M059J (cell line): ENCODE measurements at places on chromosomes 2 and 18.

DNA sequence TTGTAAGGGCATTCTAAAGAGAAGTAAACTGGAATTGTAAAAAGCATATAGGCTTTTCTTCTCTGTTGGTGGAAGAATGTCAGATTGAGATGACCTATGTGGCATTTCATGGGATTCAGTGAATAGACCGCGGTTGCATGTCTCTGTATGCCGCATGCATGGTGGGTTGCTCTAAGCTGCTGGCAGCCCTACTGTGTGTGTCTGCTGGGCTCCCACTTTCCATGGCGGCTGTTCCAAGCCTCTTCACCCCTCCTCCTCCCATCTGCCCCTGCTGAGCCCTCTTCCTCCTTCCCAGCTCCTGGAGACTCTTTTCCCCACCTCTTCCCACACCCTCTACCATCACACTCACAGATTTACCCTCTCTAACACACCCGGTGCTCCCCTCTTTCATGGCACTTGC lies 12.6 kb downstream of the ATP6V1C2 start:
- DNase-seq = no peak

GRCh38 chr2:24657818-24658217 lies 135.4 kb downstream of the PTRHD1 start:
- no peak for DNase-seq

DNA sequence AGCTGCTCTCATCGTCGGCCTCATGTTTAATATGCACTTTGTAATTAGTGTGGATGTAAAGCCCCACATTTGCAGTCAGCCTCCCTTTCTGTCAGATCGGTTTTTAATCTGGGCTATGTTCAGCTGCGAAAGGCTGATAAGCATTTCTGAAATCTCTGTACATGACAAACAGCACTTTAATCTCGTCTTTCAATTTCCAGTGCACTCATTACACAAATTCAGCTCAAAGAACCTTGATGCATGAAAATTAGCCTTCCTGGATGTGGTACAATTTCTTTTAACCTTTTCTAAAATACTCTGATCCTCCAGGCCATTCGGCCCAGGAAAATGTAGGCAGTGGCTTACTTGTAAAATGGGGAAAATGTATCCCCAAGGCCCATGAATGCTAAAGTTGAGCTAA lies 265.1 kb downstream of the RND3 start:
- no peak for DNase-seq

DNA sequence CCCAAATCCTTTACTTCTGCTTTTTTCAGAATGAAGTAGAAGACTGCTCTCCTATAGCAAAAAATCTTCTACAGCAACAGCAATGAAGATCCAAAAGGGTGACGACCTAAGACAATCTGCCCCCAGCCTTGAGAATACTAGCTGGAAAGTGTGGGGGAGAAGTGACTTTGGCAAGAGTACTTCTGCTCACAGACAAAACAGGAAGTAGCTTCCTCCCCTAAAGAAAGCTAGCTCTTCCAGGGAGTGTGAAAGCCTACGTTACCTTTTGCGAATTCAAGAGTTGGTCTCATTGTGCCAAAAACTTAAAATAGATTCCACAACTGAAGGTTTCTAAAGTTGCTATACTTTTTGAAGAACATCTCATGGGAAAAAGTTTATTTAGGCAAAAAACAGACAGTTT lies 1069.2 kb upstream of the CHAC2 start:
- no peak for DNase-seq

DNA sequence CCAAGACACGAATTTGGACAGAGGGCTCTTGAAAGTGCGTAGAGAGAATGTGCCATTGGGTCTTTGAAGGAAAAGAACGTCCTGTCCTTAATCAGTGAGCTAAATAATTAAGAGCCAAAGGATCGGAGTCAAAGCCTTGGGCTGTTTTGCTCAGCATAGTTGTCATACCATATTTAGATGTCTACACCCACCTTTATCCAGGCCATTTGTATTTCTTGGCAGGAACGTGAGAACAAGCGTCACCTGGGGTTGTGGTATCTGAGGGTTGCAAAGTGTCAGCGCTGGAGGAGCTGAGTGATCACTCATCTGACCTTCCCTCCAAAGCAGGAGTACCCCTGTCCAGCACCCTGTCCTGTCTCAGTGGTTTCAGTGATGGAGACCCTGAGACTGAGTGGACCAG lies 4.5 kb downstream of the LPIN1 start:
- DNase-seq = peak; percentile 57

DNA sequence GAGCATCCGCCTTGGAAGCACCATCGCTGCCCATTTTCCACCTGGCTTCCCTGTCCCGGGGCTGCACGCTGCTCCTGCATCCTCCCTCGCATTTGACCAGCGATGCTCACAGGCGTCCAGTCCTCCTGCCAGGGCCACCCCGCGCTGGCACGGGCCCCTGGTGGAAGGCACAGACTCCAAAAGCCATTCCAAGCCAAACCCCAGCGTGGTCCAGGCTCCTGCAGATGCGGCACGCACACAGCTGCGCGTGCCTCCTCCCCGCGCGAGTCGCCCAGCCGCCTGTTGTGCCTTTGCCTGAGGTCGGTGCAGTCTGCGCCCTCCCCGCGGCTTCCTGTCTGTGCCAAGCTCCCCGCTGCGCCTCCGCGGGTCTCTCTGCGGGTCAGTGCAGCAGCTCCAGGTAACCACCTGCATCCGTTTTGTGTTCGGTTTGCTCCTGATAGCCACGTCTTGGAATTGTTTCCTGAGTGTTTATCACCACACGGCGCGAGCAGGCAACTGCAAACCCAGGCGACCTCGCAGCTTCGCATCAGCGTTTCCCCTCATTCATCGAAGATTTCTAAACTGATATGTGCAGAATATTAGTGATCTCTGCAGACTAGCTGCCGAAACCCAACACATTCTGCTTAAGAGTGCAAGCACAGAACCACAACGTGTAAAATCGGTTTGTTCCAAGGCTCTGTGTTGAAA lies 65.2 kb upstream of the SALL3 start:
- DNase-seq = no peak

- no peak for DNase-seq
Observed at GRCh38 chr18:49795612-49796552, 17.5 kb downstream of the ACAA2 start.

GRCh38 chr2:128198656-128199055 lies 107.7 kb downstream of the UGGT1 start:
- DNase-seq = no peak

DNA sequence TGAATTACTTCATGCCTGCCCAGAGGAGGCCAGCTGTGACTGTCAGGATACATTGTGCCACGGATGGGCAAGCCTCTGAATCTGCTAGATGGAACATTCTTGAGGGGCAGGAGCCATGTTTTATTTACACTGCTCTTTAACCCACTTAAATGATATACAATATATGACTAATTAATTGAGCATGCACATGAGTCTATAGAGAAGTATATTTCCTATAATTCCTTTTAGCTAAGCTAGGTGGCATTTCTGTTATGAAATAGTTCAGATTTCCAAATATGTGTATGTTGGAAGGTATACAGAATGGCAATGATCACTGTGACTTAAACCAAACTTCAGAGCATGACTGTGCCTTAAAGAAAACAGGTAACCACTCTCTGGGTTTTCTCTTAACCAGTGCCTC lies 131.7 kb downstream of the RAB3GAP1 start:
- DNase-seq = no peak

DNA sequence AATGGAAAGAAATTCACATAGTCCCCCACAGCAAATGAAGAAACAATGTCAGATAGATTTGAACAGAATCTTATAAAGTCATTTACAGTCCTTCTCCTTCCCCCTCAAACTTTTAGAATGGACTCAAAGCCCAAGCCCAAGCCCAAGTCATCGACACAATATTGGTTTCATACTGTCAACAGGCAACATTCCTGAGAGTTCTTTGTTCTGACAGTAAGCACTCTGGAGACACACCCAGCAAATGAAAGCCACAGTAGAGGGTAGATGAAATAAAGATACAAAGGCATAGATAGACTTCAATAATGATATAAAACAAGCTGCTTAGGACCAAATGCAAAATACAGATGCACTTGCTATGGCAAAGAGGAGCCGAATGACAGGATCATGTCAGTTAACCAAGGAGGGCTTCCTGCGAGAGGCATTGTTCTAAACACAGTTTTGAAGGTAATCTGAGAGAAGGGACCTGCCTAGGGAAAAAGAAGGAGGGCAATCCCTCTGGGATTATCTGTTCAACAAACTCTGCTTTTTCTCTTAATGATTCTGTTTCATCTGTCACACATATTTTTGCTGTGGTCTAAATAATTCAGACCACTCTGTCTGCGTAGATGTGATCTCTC lies 97.1 kb upstream of the MAP4K3 start:
- no peak for DNase-seq

GRCh38 chr2:23208339-23208738 lies 176.6 kb upstream of the KLHL29 start:
- no peak for DNase-seq

- peak; percentile 73 for DNase-seq
Observed at GRCh38 chr2:162072181-162072702, 1.8 kb downstream of the DPP4 start.

GRCh38 chr2:47230418-47230817 lies 75.3 kb upstream of the STPG4 start:
- DNase-seq = peak; percentile 56

DNA sequence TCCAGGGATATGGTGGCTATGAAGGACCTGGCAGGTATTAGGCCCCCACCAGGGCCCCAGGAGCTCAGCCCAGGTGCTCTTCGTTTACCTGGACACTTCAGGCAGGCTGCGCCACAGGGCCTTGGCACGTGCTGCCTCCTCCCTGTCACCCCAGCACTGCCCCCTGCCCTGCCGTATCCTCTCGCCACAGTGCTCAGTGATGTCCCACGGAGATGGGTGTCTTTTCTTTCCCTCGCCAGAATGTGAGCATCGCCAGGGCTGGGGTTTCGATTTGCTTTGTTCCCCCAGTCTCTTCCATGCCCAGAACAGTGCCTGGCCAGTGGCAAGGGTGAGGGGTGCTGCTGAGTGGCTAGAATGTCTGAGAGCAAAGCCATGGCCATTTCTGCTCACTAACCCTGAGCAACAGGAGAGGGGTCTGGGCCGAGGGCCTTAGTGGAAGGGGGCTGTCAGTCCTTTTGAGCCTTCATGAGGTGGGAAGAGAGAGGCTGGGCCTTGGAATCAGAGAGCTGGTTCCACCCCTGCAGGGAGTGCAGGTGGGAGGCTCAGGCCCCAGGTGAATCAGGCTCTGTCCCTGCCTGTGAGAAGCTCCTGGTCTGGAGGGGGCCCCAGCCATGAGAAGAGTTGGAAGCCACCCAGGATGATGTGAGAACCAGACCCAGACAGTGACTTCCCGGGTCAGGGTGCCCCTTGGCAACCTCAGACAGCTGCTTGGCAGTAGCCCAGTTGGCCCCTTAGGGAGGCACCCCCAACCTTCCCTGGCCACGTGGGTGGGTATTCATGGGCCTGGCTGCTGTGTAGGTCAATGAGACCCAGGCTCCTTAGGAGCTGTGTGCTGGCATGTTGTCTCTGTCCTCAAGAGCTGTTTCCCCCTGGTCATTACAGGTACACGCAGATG lies 129.9 kb upstream of the HS6ST1 start:
- DNase-seq = no peak

GRCh38 chr2:168528469-168528868 lies 72.4 kb downstream of the CERS6 start:
- DNase-seq = peak; percentile 24

DNA sequence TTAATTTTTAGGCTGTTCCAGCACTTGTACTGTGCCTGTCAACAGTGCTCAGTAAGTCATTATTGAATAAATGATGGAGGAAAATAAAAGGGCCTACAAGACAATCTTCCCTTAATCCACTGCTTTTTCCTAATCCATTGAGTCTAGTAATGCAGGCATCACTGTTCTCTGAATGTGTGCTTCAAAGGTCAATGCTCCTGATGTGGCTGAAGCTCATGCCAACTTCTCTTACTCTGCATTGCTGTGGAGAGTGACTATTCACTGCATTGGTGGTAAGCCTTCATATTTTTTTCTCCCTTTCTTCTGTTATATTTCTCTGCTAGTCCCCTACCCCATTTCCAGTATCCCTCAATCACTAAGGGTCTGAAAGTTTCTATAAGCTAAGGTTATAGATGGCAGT lies 31.9 kb upstream of the MYO1B start:
- DNase-seq = no peak

DNA sequence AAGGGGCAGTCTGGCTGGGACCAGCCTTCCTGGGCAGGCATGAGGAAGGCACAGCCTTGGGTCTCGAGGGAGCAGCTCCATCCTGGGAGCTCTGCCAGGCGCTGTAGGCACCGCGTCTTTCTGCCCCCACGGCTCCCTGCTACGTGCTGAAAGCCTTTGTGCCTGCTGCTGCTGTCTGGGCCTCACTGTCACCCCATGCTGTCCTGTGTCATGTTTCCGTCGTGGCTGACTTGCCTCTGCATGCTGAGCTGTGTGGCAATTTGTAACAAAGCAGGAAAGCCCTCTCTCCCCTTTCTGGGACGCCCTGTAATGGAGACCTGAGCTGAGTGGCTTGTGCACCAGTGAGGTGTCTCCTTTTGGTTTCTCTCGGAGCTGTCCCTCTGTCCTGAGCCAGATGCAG lies 152.5 kb downstream of the TSN start:
- no peak for DNase-seq

DNA sequence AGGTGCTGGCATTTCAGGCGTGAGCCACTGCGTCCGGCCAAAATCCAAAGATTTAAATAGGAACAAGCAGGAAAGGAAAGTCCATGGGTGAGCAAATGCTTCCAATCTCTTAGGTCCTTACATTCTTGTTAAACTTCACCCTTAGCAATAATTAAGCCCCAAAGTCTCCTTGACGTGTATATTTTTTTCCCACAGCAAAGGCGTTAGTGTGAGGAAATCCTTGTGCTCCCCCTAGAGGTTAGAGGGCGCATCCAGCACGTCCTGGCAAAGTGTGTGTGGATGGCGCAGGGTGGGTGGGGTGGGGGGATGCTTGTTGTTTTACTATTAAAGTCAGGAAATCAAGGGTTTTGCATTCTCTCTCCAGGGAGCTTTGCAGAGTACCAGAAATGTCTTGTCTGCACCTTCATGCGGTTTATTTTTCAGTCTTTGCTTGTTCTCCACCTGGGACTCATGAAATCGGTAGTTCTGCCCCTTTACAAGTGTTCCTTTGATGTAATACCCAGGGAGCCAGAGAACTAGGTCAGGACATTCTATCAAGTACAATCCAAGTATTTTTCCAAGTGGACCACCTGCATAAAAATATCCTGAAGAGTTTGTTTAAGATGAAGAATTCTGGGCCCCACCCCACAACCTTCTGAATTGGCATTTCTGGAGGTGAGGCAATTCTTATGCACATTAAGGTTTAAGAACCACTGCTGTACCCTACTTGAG lies 22.2 kb upstream of the ITSN2 start:
- DNase-seq = peak; percentile 63

DNA sequence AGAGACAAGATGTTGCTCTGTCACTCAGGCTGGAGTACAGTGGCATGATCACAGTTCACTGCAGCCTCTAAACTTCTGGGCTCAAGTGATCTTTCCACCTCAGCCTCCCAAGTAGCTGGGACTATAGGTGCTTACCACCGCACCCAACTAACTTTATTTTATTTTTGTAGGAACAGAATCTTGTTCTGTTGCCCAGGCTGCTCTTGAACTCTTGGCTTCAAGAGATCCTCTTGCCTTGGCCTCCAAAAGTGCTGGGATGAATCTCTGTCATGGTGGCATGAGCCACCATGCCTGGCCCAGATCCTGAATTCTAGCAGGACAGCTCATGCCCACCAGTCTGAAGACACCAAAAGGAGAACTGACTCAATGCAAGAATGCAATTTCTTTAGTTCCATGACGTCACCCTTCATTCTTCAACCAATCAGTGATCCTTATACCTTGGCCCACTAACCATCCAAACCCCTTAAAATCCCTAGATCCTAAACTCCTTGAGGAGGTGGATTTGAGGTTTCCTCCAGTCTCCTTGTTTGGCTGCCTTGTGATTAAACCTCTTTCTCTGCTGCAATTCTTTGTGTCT lies 25.6 kb upstream of the CXXC1 start:
- no peak for DNase-seq
